ENCODE measurements at places on chromosomes 16 and 17. TPM values are rescaled to one million over a fixed set of nuclear protein-coding genes. Genes with fewer than 3 reads are reported as not detected.

DNA sequence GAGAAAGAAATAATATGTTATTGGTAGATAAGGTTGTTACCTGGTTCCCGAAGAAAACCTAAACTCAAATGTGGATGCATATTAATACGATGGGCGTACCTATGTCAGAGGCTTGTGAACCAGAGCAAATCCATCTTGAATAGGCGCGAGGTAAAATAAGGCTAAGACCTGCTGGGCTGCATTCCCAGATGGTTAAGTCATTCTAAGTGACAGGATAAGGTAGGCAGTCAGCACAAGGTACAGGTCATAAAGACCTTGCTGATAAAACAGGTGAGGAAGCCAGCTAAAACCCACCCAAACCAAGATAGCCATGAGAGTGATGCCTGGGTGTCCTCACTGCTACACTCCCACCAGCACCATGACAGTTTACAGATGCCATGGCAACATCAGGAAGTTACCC lies 1400.1 kb downstream of the CDH8 start:
- DNase-seq = no peak

GRCh38 chr17:14959106-14959648 lies 305.9 kb downstream of the PMP22 start:
- DNase-seq = no peak

DNA sequence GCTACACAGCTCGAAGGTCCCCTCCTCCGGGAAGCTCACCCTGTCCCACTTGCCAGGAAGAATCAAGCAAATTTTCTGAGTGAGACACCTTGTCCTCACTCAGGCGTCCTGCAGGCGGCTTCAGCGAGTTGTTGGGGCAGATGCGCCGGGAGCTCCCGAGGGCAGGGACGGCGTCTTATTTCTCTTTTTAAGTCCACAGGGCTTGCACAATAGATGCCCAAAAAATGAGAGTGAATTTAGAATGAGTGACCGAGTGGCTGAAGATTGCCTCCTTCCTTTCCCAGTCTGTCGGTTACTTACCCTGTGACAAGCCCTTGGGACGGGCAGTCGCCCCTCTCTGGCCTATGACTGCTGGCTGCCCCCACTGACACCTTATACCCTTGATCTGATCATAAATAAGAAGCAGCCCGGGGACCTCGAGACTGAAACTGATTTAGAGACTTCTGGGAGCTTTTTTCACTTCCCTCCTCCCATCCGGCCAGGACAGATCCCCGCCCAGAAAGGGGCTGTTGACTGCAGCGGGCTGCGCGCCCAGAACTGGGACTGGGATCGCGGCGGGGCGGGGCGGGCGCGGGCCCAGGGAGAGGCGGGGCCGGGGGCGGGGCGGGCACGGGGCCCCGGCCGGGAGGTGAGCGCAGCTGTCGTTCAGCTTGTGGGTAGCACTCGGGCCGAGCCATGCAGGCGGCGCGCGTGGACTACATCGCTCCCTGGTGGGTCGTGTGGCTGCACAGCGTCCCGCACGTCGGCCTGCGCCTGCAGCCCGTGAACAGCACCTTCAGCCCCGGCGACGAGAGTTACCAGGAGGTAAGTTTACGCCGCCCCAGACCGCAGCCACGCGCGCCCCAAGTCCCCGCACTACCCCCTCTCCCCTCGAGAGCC lies at the start of gene TTYH2:
TTYH2 (plus strand) TSS at position 659 of the 879 bp plus-strand sequence; CDS start at position 676, 17 bp downstream.
- DNase-seq = peak; percentile 76

DNA sequence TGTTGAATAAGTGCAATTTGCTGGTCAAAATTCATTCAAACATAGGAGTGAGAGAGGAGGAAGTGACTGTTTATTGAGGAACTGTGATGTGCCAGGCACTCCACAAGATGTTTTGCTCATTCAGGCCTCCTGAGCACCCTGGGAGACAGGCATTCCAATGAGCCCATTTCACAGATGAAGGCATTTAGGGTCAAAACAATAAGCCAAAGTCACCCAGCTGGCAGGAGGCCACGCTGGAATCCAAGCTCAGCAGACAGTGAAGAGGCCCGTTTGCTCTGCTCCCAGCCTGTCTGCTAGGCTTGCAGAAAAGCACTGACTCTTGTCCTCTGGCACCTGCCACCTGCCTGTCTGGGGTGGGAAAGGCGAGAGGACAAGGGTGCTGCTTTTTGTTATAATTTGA lies 10.1 kb upstream of the SLC25A39 start:
- DNase-seq = no peak

DNA sequence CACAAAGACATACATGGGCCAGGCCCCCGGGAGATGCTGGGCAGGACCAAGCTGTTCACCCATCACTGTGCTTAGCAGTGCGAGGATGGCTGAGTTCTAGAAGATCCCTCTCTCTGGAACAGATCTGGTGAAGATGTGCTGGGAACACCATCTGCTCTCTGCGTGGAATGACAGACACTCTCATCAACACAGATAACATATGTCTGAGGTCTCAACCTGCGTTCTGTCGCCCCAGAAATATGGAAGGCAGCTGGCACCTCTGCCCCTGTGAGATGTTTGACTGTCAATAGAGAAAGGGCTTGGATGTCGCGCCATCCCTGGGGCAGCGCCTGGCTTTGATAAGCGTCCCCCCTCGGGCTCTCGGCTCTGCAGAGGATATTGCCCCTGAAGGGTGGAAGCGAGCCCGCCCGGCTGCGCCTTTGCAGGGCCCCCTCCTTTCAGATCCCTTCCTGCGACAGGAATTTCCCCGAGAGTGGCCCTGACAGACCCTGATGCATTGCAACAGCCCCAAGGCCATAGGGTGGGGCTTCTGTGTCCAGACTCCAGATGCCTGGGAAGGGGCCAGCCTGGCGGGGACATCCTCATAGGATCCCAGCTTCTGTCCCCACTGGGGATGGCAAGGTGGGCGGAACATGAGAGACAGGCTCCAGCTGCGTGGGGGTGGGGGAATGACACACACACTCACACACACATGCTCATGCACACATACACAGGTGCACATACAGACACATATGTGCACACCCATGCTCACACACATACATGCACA lies 86.9 kb upstream of the ZNF469 start:
- DNase-seq = no peak

DNA sequence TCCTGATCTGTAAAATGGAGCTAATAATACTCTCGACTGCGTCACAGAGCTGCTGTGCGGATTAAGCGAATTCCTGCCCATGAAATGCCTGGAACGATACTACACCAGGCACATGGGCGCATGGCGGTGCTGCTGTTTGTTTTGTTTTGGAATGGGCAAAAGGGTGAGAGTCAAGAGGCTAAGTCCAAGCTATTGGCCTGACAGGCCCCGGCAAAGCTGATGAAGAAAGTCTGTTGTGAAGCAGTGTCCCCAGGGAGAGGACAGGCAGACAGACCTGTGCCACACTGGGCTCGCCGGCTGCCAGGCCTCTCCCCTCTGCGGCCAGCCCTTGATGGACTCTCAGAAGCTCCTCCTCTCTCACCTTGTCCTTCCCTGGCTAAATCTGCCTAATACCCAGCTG lies 31.3 kb upstream of the RASD1 start:
- no peak for DNase-seq

DNA sequence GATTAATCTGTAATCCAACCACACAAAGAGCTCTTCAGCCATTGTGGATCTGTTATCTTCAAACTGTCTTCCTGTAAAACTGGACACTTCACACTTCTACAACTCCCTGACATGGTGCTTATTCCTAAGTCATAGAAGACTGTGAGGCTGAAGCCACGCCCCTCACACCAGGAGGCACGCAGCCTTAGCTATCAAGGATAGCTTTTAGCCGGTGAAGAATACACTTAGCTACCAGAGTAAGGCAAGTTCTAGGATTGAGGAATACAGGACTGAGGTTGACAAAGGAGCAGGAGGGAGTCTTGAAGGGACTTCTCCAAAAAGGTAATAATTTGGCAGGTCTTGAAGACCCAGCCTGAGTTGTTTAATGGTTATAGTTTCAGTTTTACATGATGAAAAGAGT lies 79.8 kb upstream of the GAS7 start:
- no peak for DNase-seq

DNA sequence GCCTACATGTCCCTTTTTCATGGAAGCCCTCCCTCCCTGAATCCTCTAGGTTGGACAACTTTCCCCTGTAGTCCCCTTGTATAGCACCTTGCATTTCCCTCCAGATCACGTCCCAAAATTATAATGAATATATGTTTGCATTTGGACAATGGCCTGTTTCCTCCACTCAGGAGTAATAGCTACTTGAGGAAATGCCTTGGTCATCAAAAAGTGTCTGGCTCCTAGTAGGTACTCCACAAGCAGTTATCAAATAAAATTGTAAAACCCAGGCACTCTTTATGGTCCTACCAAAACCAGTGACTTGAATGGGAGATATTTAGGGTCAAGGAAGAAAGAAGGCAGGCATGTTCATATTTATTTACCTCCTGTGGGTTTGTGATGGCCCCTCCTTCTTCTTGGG lies 59.6 kb downstream of the RBFOX1 start:
- DNase-seq = no peak

GRCh38 chr17:31517524-31517923 lies 126.0 kb downstream of the RAB11FIP4 start:
- no peak for DNase-seq

GRCh38 chr17:72786209-72786608 lies 306.3 kb downstream of the SLC39A11 start:
- DNase-seq = no peak

GRCh38 chr17:78617511-78618061 lies 40.4 kb upstream of the DNAH17 start:
- no peak for DNase-seq

DNA sequence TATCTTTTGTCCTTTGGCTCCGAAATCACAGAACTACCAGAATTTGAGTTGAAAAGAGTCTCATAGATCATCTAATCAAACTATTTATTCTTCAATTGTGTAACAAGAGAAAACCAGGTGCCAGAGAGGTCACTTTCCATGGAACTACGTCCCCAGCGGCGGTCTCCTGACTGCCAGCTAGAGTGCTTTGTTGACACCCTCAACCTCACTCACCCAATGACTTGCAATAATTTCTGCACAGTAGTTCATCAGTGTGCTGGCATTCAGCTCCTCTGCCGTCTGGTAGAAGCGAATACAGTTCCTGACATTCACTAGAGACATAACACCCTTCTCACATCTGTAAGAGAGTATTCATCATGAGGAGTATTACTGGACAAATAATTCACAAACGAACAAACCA lies 54.2 kb downstream of the ANKFY1 start:
- DNase-seq = no peak

- peak; percentile 54 for DNase-seq
Measured at GRCh38 chr16:10497132-10498101, 83.0 kb downstream of the EMP2 start.

The NTN1 gene
- 0.28 TPM for total RNA-seq

The PYY gene
- not detected for total RNA-seq

The PGP gene
- 29.8 TPM for total RNA-seq

The KIFC3 gene
- total RNA-seq = 0.47 TPM

The SYNGR3 gene
- 17.6 TPM for total RNA-seq

The SEC14L1 gene
- total RNA-seq = 98.5 TPM

The PIRT gene
- not detected for total RNA-seq

Data from activated CD8-positive, alpha-beta memory T cell treated with anti-CD3 and anti-CD28 coated beads, Interleukin-2, amount 10 ng/mL, durations not matched to agents 7 days and 5 days (primary cell).